ENCODE measurements at places on chromosomes 4 and X.
A peak's percentile ranks its signal among the peaks of the same experiment; 100 is the strongest.

DNA sequence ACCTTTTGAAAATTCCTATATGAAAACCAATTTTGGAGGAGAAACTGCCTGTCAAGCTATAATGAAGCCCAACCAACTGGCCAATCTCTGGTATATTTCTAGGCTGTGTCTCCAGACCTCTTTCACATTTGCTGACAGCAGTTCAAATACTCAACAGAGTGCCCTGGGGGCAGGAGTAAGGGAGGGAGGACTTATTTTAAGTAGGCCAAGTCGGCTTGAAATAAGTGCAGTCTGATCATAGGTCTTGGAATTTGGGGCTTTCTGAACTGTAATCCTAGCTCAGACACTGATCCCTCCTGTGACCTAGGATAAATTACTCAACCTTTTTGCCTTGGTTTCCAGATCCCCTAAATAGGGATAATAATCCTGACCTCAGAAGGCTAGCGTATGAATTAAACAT lies 59.4 kb upstream of the SLC7A11 start:
- no peak for DNase-seq

- no peak for DNase-seq
Measured at GRCh38 chr4:137609718-137610430, 77.6 kb upstream of the PCDH18 start.

- DNase-seq: no peak
Measured at GRCh38 chr4:5188130-5188529, 136.8 kb downstream of the STK32B start.

GRCh38 chr4:827209-828081 lies 1.5 kb upstream of the CPLX1 start:
- peak; percentile 31 for DNase-seq

GRCh38 chr4:24278693-24279092 lies 305.7 kb downstream of the DHX15 start:
- DNase-seq: no peak

GRCh38 chr4:181569553-181569952 lies 673.6 kb upstream of the TENM3 start:
- DNase-seq: no peak

GRCh38 chr4:67575232-67576058 lies 16.9 kb downstream of the STAP1 start:
- DNase-seq: peak; percentile 30

DNA sequence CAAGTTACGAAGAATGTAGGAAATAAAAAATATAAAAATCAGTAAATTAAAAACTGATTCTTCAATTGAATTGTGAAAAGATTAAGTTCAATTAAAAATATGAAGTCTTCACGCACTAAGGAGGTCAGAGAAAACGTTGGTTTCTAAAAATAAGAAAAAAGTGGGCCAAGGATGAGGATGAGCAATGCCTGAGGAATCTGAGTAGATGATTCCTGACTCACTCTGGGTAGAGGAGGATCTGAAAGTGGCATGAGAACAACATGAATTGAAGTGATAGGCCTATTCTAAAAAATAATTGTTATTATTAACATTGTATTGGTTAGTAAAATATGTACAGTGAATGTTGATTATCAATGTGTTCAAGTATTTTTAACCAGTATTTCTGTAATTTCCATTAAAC lies 444.2 kb downstream of the GRIA2 start:
- no peak for DNase-seq

DNA sequence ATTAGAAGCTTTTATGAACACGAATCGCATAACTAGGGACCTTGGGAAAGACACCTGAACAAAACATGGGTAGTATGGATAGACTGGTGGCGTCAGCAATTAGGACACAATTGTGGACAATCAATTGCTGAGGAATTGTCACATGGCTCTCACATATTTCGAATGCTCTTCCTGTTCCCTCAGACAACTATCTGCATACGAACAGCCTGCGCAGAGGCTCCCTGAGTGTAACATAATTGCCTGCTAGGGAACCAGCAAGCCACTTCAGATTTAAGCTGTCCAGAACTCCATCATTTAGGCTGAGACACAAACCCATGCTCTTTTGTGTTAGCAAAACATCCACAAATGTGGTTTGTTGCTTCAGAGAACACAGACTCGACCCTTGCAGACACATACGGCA lies 160.8 kb downstream of the MGST2 start:
- no peak for DNase-seq

DNA sequence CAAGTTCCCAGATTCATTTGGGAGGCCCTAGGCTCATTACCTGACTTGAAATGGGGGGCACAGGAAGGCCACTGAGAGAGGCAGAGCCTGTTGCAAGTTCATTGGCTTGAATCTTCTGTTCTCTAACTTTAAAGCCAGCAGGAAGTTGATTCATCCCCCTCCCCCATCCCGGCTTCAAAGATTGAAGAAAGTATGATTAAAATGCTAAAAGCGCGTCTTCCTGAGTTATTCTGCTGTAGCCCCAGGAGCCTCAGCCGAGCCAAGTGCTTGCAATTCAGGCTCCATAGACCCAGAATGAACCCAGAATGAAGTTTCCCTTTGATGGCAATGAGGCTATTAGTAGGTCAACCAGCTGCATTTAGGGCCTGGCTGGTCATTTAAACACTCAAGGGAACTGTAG lies 14.7 kb downstream of the CHST7 start:
- DNase-seq: peak; percentile 21

DNA sequence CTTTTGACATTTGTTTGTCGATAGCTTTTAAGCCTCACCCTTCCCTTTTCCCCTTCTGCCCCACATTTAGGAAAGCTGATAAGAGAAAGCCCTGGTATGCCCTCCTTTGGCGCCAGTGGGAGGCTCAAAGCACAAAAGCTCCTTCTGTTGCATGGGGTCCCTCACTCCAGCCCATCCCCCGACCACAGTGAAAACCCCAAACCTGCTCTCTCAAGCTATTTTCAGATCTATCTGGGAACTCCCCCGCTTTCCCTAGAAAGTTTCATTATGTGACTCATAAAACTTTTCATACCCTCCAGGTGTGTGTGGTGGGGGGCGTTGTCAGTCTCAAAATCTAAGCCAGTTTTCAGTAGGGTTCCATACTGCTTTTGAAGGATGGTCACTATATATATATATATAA lies 259.0 kb upstream of the PCDH7 start:
- no peak for DNase-seq

DNA sequence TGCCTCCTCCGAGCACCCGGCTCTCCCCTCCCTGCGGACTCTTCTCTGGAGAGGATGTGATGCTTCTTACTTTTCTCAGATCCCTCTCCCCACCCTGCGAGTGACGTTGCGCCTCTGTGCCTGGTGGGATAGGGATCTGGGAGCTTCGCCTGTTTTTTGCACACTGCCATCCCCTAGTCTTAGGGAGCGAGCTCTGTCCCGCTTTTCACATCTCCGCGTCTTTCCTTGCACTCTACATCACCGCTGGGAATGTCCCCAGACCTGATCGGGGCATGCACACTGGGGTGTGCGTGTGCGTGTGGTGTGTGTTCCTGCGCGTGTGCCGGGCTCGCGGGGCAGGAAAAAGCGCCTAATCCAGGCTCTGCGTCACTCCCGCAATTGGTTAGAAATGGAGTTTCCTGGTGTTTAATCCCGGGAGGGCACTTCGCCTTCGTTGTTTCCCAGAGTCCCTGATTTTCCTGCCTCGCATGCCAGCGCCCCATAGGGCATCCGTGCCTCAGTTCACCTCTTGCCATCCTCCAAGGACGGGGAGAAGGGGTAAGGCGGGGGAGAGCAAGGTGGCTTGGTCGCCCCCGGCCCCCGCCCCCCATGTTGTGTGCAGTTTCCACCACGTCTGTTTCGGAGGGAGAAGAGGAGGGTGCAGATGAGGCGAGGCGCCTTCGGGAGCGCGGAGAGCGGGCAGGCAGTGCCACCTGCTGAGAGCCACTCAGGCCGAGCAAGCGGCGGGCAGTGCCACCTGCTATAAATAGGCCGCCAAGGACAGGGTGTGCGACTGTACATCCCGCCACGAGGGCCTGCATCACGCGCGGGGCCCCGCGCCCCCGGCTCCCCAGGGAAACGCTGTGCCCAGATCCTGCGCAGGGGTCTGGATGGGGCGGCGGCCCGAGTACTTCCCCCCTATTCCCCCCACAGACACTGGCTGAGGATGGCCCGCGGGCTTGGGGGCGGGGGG lies 759 bp upstream of the TBC1D1 start:
- DNase-seq: no peak

DNA sequence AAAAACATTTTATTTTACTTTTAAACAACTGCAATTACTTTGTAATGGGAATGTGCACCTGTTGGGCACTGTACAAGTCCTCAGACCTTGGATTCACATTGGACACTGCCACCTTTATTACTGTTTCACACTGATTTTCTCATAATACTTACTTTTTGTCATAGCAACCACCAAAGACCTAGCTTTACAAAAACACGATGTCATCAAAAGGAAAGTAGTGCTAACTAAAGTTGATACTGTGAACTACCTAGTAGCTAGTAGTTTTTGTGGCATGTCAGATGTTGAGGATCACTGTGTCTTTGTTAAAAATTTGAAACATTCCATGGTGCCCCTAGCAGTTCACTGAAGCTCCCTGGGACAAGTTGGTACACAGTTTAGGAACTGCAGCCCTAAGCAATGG lies 62.9 kb upstream of the HOPX start:
- no peak for DNase-seq

DNA sequence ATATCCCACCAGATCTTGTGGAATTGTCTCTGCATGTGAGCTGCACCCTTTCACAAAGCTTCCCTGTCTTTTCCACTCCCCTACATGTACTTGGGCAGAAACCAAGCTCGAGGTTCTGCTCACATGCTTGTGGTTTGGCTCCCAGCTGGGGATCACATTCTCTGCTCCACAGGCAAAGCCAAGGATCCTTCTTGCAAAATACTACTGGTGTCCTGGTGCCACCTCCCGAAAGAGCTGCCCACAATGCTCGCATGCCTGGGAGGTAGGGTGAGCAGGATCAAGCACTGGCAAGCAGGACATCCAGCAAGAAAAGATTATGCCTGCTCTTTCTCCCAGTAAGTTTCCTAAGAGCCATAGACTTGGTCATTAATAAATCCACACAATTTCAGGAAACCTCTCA lies 45.1 kb upstream of the PPARGC1A start:
- no peak for DNase-seq

DNA sequence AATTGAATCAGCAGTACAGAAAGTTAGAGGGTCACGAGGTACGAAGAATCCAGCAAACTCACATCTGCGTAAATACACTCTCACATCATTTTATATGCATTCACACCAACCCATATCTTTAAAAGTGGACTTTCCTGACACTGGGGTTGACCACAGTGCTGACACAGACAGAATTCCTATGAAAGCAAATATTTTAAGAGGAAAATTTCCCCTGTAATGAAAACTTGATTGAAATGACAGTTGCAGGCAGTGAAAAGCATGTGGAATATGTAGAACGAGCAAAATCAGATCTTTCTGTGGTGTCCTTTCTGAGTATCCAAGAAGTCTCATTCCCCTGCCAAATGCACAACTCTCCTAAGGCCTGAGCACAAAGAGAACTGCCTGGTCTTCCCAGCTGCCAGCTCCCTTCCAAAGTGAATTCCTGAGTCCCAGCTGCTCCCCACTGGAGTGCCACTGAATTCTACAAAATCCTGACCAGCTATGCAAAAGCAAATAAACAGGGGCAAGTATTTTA lies 50.5 kb upstream of the FAM9C start:
- no peak for DNase-seq

DNA sequence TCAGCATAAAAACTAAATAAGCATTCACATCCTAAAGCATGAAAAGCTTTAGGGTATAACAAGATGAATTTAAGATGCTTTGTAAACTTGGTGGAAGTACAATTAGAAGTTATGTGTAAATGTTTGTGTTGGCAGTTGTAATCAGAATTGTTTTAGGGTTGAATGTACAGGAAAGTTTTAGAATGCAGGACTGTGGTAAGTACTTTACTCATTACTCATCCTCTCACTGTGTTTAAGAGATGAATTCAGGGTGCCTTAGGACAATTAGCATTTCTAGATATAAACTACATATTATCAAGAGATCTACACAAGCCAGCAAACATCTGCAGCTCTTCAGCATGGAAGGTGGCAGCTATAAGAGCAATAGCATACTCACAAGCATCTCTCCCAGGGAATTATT lies 77.5 kb upstream of the ELOVL6 start:
- no peak for DNase-seq

DNA sequence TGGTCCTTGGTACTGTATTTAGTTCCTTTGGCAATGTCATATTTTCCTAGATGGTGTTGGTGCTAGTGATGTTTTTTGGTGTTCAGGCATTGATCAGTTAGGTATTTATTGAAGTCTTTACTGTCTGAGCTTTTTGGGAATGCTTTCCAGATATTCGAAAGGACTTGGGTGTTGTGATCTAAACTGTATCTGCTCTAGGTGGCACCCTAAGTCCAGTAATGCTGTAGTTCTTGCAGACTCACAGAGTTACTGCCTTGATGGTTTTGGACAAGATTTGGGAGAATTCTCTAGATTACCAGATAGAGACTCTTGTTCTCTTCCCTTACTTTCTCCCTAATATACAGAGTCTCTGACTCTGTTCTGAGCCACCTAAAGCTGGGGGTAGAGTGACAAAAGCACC lies 513.6 kb upstream of the PITX2 start:
- DNase-seq: no peak

- DNase-seq: no peak
Measured at GRCh38 chr4:125313989-125314667, 627 bp upstream of the FAT4 start.

DNA sequence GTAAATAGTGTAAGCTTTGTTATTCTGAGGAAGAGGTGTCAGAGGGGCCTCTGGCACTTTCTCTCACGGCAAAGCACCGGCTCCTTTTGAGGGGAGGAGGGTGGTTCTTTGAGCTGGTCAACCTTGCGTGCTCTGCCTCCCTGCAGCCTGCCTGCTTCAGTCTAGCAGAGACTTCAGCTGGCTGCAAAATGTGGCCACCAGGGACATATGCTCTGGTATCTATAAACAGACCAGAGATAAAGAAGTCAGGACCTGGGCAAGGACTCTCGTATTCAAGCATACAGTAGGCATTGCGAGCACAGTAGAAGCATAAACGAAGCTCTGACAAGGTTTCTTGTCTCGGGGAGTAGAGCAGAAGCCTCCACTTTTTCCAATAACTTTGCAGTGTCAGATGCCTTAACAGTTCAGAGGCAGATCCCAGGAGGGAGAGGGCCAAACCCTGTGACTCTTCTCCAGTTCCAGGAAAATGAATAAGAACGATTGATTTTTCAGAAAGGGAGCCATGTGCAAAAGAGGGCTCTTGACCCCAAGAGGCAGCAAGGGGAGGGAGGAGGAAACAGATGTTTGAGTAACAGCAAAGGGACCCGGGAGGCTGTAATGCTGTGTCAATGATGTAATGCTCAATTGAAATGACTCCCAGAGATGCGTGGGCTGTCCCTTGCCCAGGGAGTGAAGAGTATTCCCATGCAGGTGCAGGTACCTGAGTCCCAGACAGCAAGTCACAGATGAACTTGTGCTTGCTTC lies 57.9 kb upstream of the TEX13D start:
- no peak for DNase-seq

DNA sequence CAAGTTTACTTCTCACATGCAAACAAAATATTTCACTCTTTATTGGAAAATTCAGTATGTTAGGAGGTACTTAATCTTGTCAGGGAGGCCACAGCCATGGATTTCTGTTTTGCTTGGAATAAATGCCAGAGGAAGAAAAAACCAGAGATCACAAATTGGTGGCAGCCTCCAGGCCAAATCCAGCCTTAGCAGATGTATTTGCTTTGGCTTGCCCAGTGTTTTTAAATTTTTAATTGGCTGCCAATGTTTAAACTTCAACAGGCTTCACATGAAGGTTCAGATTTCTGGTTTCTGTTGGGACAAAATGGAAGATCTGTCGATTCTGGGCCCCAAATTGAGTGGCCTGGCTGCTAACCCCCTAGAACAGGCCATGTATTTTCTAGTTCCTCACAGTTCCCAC lies 19.2 kb downstream of the YY2 start:
- no peak for DNase-seq
